ENCODE measurements at places on chromosomes 5 and 9.

GRCh38 chr5:15547261-15547839 lies 47.4 kb downstream of the FBXL7 start:
- DNase-seq = no peak

DNA sequence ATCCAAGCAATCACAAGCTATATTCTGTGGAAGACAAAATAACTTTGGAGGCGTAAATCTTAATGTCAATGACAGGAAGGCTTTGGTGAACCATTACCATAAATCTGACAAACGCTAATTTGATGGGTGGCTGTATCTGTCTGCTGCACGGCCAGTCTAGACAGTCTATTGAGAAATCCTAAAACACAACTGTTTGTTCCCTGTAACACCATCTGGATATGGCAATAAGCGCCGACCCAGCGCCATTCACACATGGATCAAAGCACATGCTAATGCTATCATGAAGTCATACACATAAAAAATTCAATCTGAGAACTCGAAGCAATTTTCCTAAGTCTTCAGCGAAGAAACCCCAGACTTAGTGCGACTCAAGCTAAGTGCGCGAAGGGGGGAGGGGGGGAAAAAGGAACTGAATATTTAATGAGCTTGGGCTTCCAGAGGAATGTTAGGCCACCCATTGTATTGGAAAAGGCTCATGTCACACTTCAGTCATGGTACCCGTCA lies 95.1 kb downstream of the ARL15 start:
- no peak for DNase-seq

DNA sequence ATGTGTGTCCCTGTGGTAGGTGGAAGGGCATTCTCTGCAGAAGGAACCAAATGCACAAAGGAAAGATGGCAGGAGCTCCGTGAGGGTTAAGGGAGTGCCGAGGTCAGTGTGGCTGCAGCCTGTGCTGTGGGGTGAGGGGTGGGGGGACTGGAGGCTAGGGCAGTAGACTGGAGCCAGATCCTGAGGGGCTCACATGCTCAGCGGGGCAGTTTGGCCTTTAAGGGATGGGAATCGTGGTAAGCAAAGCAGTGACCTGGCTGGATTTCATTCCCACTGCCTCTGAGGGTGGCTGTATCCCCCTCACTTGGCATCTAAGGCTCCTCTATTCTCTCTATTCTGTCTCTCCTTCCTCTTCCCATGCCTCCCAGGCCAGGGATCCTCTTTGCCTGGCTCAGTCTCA lies 15.6 kb downstream of the PITX1 start:
- DNase-seq = no peak

- DNase-seq = no peak
These were observed 134.9 kb downstream of the CDH9 start for GRCh38 chr5:26903469-26903868.

GRCh38 chr5:132417010-132417439 lies 47.5 kb downstream of the SLC22A5 start:
- no peak for DNase-seq

GRCh38 chr9:34177593-34178435 lies 1.0 kb upstream of the UBAP1 start:
- DNase-seq = no peak

- no peak for DNase-seq
These were observed 4.3 kb upstream of the AHRR start for GRCh38 chr5:317086-317811.
